Activated T-helper 17 cell treated with anti-CD3 and anti-CD28 coated beads, Interleukin-2, amount 50 U/mL, for 72 hours (primary cell): ENCODE measurements at places on chromosomes 11 and 22.

GRCh38 chr11:82899186-82899820 is 927 bp downstream of the PRCP start:
- ATAC-seq, result no peak

GRCh38 chr11:4454021-4454420 is 4.9 kb downstream of the OR52K2 start:
- no peak for ATAC-seq

DNA sequence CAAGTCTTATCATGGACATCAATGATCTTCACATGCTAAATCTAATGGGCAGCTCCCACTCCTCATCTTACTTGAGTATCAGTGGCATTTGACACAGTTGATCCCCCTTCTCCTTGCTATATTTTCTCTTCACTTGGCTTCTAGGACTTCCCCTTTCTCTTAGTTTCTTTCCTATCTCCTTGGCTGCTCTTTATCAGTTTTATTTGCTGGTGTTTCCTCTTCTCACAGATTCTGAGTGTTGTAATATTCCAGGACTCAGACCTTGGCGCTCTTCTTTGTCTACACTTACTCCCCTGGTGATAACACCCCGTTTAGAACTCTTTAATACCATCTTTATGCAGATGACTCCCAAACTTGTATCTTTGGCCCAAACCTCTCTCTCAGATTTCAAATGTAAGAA is 33.9 kb upstream of the RASSF10 start:
- no peak for ATAC-seq

DNA sequence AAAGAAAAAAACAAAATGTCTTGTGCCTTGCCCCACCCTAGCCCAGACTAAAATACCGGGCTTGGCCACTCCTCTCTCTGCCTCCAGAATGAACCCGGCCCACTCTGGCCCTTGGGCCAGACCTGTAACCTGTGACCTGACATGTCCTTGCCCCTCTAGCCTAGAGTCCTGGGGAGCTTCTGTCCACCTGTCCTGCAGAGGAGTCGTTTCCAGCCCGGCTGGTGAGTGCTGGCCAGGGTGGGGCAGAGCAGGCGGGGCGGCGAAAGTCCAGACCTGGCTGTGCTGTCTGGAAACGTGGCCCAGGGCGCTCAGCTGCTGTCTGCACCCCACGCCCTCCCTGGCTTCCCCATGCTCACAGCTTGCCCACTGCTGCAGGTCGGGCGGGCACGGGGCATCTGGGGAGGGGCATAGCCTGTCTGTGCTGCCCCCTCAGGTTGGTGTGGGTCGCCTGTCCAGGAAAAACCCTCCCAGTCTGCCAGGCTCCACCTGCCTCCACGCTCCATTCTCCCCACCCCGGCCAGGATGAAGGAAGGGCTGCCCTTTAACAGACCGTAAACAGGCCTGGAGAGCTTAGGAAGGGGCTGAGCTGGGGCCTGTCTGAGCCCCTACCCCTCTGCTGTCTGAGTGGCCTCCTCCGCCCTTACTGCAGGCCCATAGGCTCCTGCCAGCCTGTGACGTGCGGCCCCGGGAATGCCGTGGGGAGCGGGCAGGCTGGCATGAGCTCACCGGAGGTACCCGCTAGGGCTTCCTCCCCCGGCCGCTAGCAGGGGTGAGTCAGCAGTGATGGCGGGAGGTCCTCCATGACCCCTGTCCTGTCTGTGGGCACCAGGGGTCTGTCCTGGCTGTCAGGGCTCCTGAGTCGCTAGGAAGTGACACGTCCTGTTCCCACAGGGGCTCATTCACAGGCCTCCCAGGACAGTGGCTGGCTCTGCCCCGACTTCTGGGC is 1.9 kb downstream of the CD151 start:
- no peak for ATAC-seq

GRCh38 chr11:75031771-75032549 is 43.2 kb downstream of the NEU3 start:
- ATAC-seq, result peak; percentile 70

DNA sequence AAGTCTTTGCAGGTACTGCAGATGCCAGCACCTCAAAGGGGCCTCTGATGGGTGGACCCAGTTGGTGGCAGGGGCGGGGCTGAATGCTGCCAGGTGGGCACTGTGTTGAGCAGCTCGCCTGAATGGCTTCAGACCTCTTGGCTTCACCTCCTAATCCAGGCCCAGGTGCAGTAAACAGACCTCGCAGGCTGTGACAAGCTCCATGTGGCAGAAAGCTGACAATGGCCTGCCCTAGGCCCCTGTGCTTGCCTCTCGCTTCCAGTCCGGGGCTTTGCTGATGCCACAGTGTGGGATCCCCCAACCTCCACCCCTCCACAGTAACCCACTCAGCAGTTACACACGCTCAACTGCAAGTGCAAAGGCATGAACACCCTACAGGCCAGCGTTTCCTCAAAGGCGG is 9.4 kb downstream of the IGLL1 start:
- ATAC-seq, result no peak

GRCh38 chr11:70536051-70536877 is 137.9 kb downstream of the CTTN start:
- ATAC-seq, result no peak

GRCh38 chr11:4514196-4514595 is 30.8 kb upstream of the OR52M1 start:
- no peak for ATAC-seq

DNA sequence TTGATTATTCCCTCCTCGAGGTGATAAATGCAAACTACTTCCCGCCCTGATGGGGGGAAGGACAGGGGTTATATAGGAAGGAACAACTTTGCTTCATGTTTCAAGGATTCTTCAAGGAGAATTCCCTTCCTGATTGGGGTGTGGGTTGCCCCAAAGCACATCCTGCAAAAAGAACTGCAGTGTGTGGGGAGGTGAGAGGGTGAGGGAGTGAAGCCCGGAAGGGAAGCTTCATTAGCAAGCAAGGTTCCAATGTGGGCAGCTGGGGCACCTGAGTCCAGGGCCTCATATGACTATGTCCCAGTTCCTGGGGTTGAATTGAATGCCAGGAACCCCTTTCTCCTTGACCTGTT is 326.0 kb downstream of the MN1 start:
- no peak for ATAC-seq

- ATAC-seq, result no peak
These were observed 38.6 kb downstream of the ETS1 start for GRCh38 chr11:128548649-128549255.

- ATAC-seq, result no peak
These were observed 29.8 kb downstream of the NECTIN1 start for GRCh38 chr11:119699227-119699626.

- ATAC-seq, result no peak
These were observed 54.1 kb downstream of the LDLRAD3 start for GRCh38 chr11:35997902-35998520.

- no peak for ATAC-seq
These were observed 66.6 kb downstream of the CACNG2 start for GRCh38 chr22:36636916-36637315.

- ATAC-seq, result peak; percentile 80
These were observed 29.8 kb upstream of the CRTAM start for GRCh38 chr11:122808478-122808869.

- ATAC-seq, result no peak
These were observed 1.4 kb downstream of the TTC12 start for GRCh38 chr11:113315811-113316210.

DNA sequence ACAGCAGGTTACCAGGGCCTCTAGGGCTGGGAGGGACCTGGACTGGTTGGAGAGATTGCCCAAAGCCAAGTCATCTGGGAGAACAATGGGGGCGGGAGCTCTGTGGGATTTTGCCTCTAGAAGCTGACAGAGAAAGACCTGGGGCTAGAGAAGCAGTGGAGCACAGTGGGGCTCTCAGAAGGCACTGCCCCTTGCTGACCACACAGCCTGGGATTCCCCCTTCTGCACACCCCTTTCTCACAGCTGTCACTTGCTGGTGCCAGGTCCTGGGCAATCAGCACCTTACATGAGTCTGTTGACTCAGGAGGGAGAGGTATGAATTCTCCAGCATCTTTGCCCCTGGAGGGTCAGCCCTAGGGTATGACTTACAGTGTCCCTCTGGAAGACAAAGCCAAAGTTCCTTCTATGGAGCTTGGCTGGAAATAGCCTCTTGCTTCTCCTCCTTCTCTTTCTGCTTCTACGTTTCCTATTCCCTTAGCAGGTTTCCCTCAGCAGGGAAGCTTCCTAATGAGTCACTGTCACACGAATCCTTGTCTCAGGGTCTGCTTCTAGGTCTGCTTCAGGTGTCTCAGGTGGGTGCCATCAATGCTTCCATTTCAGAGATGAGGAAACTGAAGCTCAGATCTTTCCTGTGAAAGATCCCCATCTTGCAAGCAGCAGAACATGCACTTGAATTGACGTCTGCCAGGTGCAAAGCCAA is 27.0 kb downstream of the GDPD5 start:
- ATAC-seq, result peak; percentile 22

DNA sequence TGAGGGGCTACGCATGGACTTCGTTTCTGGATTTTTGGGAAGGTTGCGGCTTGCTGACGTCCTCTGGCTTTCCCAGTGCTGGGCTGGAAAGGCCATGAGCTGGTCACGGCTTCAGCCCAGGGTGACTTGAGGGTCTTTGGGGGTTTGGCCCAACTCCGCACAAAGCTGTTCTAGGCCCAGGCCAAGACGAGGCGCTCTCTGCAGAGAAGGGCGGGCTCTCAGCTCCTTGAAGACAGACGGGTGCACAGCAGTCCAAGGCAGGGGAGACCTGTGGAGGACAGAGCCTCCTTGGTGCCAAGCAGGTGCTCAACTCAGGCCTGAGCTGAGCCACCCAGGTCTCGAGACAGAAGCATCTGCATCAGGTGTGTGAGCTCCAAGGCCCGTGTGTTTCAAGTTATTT is 1003.7 kb downstream of the BRD1 start:
- ATAC-seq, result no peak

DNA sequence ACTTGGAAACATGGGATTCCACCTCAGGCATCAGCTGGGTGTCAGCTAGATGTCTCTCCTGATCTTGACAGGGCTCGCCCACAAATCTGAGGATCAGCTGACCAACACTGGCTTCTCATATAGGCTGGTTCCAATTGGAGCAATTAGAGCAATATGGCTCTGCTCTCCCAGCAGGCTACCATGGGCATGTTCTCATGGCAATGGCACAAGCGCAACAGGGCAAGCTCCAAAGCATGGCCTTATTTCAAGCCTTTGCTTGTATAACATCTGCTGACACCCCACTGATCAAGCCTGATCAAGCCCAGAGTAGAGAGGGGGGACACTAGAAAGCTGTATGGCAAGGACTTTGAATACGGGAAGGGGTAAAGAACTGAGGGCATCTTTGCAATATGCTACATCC is 40.7 kb upstream of the SPATA19 start:
- no peak for ATAC-seq
